ENCODE measurements at places on chromosomes 3 and 15.

DNA sequence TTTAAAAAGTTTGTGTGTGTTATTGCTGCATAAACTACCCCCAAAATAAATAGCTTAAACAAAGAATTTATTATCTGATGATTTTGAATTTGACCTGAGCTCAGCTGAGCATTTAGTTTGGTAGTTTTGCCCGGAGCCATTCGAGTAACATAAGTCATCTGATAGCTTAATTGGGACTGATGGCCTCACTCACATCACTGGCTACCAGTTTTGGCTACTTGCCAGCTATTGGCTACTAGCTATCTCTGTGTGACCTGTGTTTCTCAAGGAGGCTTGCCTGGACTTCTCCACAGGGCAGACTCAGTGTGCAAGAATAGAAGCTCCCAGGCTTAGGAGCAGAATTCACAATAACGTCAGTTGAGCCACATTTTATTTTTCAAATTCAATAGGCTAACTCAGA lies 9.0 kb downstream of the CNTN3 start:
- no peak for DNase-seq

DNA sequence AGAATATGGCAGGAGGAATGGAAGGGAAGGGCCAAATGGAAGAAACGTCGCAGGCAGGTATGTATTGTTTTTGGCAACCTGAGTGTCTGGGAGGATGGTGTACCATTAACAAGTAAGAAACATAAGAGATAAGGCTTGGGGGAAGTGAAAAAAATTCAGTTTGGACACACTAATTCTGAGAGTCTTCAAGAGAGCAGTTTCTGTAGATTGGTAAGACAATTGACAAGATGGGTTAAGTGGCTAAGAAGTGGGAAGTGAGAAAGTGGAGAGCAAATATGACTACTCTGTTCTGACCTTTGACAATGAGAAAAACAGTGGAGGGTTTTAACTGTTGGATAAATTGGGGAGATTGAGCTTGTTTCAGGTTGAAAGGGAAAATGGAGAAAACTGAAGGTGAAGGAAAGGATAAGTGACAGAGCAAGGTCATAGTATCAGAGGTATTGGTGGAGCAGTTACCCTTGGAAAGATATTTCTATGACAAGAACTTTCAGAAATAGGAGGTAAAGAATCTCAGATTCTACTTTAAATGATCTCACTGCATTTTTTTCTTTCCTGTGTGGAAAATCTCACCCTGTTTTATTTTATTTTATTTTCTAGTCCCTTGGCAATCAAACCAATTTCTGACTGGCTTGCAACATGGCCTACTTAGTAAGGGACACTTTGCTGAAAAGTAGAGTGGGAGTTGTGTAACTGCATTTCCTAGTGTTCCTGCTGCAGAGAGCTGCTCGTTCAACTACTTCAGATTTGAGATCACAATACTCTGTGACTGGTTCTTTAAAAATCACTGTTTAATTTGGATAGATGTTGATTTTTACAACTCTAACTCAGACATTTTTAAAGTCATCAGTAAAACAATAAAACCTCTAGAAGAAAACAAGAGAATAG lies 23.1 kb upstream of the GABPB1 start:
- no peak for DNase-seq

DNA sequence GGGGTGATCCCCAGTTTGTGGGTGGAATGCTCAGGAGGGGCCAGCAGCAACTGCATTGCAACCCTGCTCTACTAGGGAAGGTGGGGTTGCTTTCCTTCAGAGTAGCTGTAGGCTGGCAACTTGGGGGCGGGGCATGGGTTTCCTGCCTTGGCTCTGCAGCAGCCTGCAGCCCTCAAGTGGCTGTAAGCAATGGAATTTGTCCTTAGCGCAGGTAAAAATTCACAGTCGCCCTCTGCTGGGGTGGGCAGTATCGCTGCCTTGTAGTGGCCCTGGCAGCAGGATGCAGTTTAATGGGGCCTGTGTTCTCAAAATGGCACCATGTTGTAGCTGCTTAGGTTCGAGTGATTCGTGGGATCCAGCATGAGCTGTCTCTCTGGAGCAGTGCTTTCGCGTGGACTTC lies 29.8 kb downstream of the STT3B start:
- no peak for DNase-seq

DNA sequence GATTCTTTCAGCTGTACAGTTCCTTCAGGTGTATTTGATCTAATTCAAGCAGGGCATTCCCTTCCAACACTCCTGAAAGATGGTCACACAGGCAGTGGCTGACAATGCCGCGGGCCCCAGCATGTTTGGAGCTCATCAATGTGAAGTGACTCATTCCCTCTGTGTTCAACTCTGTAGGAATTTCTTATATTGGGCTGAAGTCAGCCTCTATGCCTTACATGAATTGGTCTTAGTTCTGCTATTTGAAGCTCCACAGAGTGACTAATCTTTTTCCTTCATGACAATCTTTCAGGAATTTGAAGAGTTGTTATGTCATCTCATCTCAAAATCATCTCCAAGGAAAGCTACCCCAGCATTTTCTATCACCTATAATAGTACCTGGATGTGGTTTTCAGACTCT lies 142.5 kb upstream of the C2CD4B start:
- DNase-seq: no peak

- no peak for DNase-seq
Observed at GRCh38 chr3:143443851-143444331, 324.3 kb downstream of the CHST2 start.

All from activated CD8-positive, alpha-beta memory T cell treated with anti-CD3 and anti-CD28 coated beads for 1 hour (primary cell).